ENCODE measurements at places on chromosomes 5 and 9.

- no peak for DNase-seq
These were observed 379.9 kb upstream of the IRX4 start for GRCh38 chr5:2262620-2263019.

- DNase-seq: no peak
These were observed 84.0 kb downstream of the MARCHF11 start for GRCh38 chr5:16095612-16096011.

DNA sequence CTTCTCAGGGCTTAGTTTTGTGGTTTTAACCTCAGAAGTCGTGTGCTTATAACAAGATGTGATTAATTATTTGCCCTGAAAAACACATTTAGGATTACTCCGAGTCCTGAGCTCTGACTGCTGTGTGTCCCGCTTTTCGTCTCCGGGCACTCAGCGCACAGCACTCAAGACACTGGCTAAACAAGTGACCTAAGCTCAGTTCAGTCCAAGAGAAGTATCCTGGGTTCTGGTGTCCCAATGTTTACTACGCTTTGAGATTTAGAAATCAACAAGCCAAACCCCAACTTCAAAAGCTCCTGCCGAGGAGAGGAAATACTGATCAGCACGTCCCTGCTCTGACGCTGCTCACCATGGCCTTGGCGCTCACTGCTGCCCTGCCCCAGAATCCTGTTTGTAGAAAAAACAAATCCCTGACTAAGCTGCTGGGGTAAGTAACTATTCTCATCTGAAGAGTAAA lies 53.2 kb downstream of the IPPK start:
- DNase-seq: no peak

DNA sequence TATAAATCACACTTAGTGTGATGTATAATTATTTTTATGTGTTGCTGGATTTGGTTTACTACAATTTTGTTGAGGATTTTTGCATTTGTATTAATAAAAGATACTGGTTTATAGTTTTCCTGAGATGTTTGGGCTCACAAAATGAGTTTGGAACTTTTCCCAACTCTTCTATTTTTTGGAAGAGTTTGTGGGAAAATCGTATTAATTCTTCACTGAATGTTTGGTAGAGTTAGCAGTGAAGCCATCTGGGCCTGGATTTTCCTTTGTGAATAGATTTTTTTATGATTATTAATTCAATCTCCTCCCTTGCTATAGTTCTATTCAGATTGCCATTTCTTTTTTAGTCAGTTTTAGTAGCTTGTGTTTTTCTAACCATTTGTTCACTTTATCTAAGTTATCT lies 201.7 kb upstream of the NFIL3 start:
- DNase-seq: no peak

GRCh38 chr9:93963969-93964368 lies 8.8 kb upstream of the BARX1 start:
- DNase-seq: no peak

Data from activated T-cell treated with anti-CD3 and anti-CD28 coated beads for 24 hours (primary cell).